Upper lobe of left lung (tissue), 6 donors: ENCODE measurements at places on chromosomes 7 and 10. TPM values are rescaled to one million over a fixed set of nuclear protein-coding genes. Genes with fewer than 3 reads are reported as not detected.

MEST gene
- total RNA-seq, result 52.5 TPM

GRCh38 chr10:82319074-82319473 lies 444.1 kb downstream of the NRG3 start:
- no peak for DNase-seq
- no peaks in the 10 kb centered on the region for H3K27me3 ChIP-seq
- no peaks in the 10 kb centered on the region for H3K36me3 ChIP-seq
- H3K4me3 ChIP-seq, result no peak overlapping the region
- no peak overlapping the region for H3K27ac ChIP-seq

DNA sequence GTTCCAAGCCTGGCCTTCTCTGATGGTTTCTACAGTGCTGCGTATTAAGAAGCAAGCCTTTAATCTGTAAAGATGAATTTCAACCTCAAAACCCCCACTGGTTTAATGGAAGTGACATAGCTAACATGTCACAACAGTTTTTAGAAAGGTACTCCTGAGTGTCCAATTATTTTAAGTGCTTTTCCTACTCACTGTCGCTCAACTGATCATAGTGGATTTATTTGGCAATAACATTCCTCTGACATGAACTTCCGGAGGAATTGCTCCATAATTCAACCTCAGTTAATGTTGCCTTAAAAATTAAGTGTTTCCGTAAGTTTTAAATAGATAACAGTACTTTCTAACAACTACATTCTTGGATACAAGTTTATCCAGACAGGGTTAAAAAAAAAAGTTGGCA lies 57.5 kb downstream of the AGMO start:
- no peaks in the 10 kb centered on the region for H3K4me1 ChIP-seq
- DNase-seq, result no peak
- no peak overlapping the region for H3K27ac ChIP-seq
- H3K4me3 ChIP-seq, result no peak overlapping the region
- no peaks in the 10 kb centered on the region for H3K27me3 ChIP-seq

DNA sequence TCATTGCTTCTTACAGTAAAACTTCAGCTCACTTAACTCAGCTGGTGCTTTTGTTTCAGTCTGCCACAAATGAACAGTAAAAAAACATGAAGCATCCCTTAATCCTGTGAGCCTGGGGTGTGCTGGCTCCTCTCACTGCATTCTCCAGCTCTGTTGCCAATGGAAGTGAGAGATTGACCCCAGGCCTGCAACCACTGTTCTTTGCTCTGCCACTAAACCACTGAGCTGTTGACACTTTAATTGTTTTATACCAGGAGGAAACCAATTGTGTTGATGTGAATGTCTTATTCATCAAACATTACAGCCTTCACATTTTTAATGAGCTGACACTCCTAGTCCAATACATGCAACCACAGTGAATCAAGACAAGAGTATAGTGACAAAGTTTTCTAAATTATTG lies 69.4 kb upstream of the FZD1 start:
- H3K4me1 ChIP-seq, result no peaks in the 10 kb centered on the region
- no peak overlapping the region for H3K27ac ChIP-seq
- DNase-seq, result no peak
- H3K27me3 ChIP-seq, result no peaks in the 10 kb centered on the region

DNA sequence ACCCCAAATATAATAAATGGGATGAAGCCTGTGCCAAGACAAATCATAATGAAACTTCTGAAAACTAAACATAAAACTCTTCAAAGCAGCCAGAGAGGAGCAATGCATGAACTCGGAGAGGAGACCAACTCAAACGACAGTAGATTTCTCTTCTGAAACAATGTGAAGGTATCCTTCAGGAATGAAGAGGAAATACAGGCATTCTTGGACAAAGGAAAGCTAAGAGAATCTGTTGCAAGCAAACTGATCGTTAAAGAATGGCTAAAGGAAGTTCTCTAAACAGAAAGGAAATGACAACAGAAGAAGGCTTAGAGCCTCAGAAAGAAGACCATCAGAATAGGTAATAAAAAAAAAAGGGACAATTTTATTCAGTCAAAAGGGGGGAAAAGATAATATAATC lies 6.6 kb downstream of the GNA12 start:
- H3K27me3 ChIP-seq, result no peaks in the 10 kb centered on the region
- H3K36me3 ChIP-seq, result peaks cover 3% of the 10 kb centered on the region
- no peak for DNase-seq
- H3K4me1 ChIP-seq, result peaks cover 47% of the 10 kb centered on the region
- no peak overlapping the region for H3K4me3 ChIP-seq

DNA sequence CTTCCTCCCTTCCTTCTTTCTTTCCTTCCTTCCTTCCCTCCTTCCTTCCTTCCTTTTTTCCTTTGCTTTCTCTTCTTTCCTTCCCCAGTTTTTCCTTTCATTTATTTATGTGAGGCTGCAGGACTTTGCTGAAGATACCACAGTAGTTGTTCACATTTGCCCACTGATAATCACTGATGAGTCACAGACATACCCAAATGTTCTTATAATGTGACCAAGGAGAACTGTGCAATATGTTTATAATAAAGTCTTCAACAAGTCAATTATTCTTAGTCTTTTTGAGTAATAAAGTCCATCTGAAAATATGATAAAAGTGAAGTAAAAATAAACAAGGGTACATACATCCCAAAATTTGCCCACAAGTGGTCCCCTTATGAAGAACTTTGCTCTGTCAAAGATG lies 159.7 kb downstream of the GNAI1 start:
- H3K27me3 ChIP-seq, result no peaks in the 10 kb centered on the region
- H3K4me3 ChIP-seq, result no peak overlapping the region
- no peaks in the 10 kb centered on the region for H3K36me3 ChIP-seq
- DNase-seq, result no peak
- H3K4me1 ChIP-seq, result no peaks in the 10 kb centered on the region

DNA sequence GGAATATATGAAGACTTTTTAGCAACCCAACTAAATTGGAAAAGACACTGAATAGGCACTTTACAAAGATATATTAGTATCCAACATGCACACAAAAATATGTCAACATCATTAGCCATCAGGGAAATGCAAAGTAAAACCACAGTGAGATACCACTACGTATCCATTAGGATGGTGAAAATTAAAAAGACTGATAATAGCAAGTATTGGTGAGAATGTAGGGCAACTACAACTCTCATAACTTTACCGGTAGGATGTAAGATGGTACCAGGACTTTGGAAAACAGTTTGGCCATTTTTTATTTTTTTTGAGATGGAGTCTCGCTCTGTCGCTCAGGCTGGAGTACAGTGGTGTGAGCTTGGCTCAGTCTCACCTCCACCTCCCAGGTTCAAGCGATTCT lies 13.7 kb upstream of the CCNY start:
- H3K4me1 ChIP-seq, result no peaks in the 10 kb centered on the region
- no peaks in the 10 kb centered on the region for H3K36me3 ChIP-seq
- H3K27me3 ChIP-seq, result no peaks in the 10 kb centered on the region
- H3K4me3 ChIP-seq, result no peak overlapping the region
- H3K27ac ChIP-seq, result no peak overlapping the region

GRCh38 chr7:50363327-50364060 lies 59.0 kb downstream of the IKZF1 start:
- peaks cover 9% of the 10 kb centered on the region for H3K4me1 ChIP-seq
- no peaks in the 10 kb centered on the region for H3K36me3 ChIP-seq
- no peak overlapping the region for H3K27ac ChIP-seq
- no peak for DNase-seq
- H3K4me3 ChIP-seq, result no peak overlapping the region

DNA sequence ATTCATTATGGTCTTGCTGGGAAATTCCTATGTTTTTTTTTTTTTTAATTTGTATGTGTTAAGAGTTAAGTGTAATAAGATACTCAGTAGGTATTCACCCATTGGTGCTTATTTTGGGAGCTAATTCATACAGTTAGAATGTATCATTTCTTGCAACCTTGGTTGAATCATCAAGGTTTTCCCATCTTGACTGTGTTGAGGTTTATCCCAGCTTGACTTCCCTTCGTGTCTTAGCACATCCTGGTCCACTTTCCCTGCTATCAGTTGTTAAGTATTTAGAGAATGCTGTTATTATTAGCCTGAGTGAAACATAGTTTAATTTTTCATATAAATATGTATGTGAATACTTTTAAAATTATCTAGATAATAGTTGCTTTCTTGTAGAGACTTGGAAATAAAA lies 20.8 kb downstream of the RALA start:
- H3K36me3 ChIP-seq, result no peaks in the 10 kb centered on the region
- H3K27ac ChIP-seq, result no peak overlapping the region
- no peak for DNase-seq
- peaks cover 19% of the 10 kb centered on the region for H3K4me1 ChIP-seq
- no peaks in the 10 kb centered on the region for H3K27me3 ChIP-seq
- no peak overlapping the region for H3K4me3 ChIP-seq

PON1 gene
- not detected for total RNA-seq

- no peaks in the 10 kb centered on the region for H3K4me1 ChIP-seq
- no peak overlapping the region for H3K4me3 ChIP-seq
- no peak overlapping the region for H3K27ac ChIP-seq
- H3K36me3 ChIP-seq, result no peaks in the 10 kb centered on the region
- no peaks in the 10 kb centered on the region for H3K27me3 ChIP-seq
Observed at GRCh38 chr10:48983648-48984351, 44.2 kb upstream of the LRRC18 start.

GRCh38 chr10:125007436-125007835 lies 65.5 kb downstream of the ZRANB1 start:
- DNase-seq, result no peak
- no peak overlapping the region for H3K27ac ChIP-seq
- H3K4me3 ChIP-seq, result no peak overlapping the region
- peaks cover 45% of the 10 kb centered on the region for H3K36me3 ChIP-seq
- H3K27me3 ChIP-seq, result no peaks in the 10 kb centered on the region
- H3K4me1 ChIP-seq, result peaks cover 8% of the 10 kb centered on the region

DNA sequence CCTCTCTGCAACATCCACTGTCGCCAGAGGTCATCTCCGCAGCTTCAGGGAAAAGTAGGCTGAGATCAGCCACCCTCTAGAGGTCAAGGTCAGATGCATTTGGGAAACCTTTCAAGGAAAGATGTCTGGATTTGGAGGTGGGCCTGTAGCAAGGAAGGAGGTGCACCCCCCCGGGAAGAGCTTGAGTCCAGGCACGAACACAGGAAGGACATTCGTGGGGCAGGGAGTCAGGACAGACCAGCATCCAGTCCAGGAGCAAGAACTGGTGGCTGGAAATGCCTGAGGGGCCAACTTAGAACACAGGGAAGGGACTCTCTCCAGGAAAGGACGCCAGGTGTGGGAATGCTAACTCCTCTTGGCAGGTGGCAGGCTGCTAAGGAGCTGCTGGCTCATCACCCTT lies 614.1 kb upstream of the MGMT start:
- DNase-seq, result no peak
- H3K27ac ChIP-seq, result no peak overlapping the region
- H3K4me1 ChIP-seq, result peaks cover 12% of the 10 kb centered on the region
- H3K27me3 ChIP-seq, result no peaks in the 10 kb centered on the region
- no peak overlapping the region for H3K4me3 ChIP-seq
- H3K36me3 ChIP-seq, result no peaks in the 10 kb centered on the region

- DNase-seq, result no peak
- H3K27me3 ChIP-seq, result no peaks in the 10 kb centered on the region
- no peak overlapping the region for H3K4me3 ChIP-seq
- H3K4me1 ChIP-seq, result no peaks in the 10 kb centered on the region
- peaks cover 5% of the 10 kb centered on the region for H3K36me3 ChIP-seq
Observed at GRCh38 chr10:26715137-26715487, 17.6 kb downstream of the PDSS1 start.

DNA sequence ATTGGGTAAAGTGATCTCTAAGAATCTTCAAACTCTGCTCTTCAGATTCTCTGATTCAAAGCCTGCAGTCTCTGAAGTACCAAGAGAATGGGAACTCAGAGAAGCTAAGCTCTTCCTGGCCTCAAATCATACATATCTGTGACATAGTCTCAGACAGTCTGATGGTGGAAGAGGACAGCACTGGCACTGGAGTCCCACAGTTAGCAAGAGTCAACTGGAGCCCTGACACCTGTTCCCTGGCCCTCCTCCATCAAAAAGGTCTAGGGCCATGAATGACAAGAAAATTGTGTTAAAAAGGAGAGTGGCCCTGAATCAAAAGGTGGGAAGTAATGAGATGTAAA lies 37.7 kb downstream of the PRSS2 start:
- no peaks in the 10 kb centered on the region for H3K36me3 ChIP-seq
- peak overlapping the region; percentile 36 for H3K27ac ChIP-seq
- no peak for DNase-seq
- H3K4me3 ChIP-seq, result no peak overlapping the region
- H3K4me1 ChIP-seq, result no peaks in the 10 kb centered on the region

- no peak overlapping the region for H3K4me3 ChIP-seq
- H3K36me3 ChIP-seq, result no peaks in the 10 kb centered on the region
- peaks cover 3% of the 10 kb centered on the region for H3K4me1 ChIP-seq
- no peak overlapping the region for H3K27ac ChIP-seq
- no peaks in the 10 kb centered on the region for H3K27me3 ChIP-seq
Observed at GRCh38 chr7:69640216-69640615, 41.9 kb downstream of the AUTS2 start.

DNA sequence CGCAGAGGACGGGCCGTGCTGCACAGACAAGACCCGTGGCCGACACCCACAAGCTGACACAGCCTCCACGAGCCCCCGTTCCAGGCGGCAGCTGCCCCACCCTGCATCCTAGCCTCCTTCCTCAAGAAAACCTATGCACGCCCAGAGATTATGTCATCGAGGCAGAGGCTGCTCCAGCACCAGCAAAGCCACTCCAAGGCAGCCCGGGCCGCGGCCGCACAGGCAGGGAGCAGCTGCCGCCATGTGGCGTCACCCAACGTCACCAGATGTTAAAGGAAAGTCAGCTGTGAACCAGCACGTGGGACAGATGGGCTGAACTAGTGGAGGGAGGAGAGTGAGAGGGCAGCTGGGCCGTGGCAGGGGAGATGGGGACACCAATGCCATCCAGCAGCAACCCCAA lies 59.8 kb downstream of the STK32C start:
- DNase-seq, result no peak
- no peaks in the 10 kb centered on the region for H3K27me3 ChIP-seq
- peaks cover 4% of the 10 kb centered on the region for H3K4me1 ChIP-seq
- H3K27ac ChIP-seq, result no peak overlapping the region
- no peaks in the 10 kb centered on the region for H3K36me3 ChIP-seq

- no peak overlapping the region for H3K4me3 ChIP-seq
- H3K27ac ChIP-seq, result no peak overlapping the region
- no peaks in the 10 kb centered on the region for H3K27me3 ChIP-seq
- DNase-seq, result no peak
Observed at GRCh38 chr7:96076350-96076707, 245.6 kb downstream of the SLC25A13 start.

DNA sequence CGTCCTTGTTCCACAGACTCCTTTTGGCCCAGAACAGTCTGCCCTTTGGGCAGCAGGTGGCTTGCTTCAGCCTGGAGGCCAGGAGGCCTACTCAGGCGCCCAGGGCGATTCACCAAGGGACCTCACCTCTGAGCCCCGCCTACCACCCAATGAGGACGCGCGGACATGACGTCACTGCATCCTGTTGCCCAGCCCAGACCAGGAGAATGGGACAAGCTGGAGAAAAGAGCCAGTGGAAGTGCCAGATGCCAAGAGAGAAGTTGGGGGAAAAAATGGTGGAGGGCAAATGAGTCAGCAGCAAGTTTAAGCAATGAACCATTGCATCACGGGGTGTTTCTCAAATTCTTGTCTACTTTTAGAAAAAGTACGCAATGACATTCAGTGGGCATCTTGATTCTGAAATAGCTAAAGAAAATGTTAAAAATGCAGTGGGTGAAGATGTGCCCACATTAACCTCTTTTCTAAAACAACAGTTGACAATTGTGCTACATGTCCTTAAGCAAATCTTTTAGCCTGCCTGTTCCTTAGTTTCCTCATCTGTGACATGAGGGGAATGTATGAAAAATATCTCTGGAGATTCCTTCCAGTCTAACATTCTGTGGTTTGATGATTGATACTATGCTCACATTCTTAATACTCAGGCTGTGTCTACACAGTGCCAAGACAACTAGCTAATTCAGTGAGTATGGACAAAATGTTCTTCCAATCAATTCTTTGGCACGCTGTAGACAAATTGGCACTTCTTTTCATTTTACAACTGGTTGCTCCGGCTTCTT lies 23.9 kb upstream of the LEP start:
- no peaks in the 10 kb centered on the region for H3K27me3 ChIP-seq
- no peak for DNase-seq
- H3K4me1 ChIP-seq, result no peaks in the 10 kb centered on the region
- H3K36me3 ChIP-seq, result no peaks in the 10 kb centered on the region

GRID1 gene
- total RNA-seq, result 5.2 TPM

ZNF488 gene
- 0.20 TPM for total RNA-seq
